ENCODE measurements at places on chromosomes 1 and 21.

- no peak for DNase-seq
Observed at GRCh38 chr21:29254550-29254949, 44.2 kb upstream of the BACH1 start.

DNA sequence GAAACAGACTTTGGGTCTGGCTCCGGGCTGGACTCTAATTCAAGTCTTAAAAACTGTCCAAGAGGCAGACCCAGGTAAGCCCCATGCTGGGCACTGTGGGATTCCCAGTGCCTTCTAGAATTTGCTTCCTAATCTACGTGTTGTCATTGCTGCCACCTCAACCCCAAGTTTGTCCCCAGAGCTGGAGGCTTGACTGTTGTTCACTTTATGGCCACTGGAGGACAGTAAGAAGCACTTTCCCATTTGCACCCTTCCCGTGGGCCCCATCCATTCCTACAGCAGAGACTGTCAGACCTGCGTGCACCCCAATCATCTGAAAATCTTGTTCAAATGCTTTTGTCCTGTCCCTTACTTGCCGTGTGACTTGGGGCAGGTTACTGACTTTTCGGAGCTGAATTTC lies 29.4 kb upstream of the VASH2 start:
- no peak for DNase-seq

GRCh38 chr1:63119575-63120155 lies 202.7 kb upstream of the FOXD3 start:
- DNase-seq = no peak

GRCh38 chr1:12587981-12588640 lies 29.9 kb downstream of the DHRS3 start:
- no peak for DNase-seq

GRCh38 chr1:2229911-2230731 lies 2.0 kb downstream of the SKI start:
- DNase-seq = no peak

DNA sequence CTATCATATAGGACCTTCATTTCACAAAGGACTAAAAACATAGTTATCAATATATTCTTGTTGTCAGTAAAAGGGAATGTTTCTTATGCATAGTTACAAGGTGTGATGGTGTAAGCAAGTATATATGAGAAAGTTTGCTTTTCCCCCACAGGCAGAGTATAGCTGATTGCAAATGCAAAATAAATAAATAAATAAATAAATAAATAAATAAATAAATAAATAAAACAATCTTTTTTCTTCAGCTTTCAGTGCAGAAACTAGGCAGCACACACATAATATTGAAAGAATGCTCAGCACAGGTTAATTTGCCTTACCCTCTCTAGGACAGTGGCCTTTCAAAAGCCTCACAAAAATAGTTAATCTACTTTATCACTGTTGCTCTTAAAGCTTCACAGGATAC lies 138.8 kb downstream of the BRINP3 start:
- DNase-seq = no peak

DNA sequence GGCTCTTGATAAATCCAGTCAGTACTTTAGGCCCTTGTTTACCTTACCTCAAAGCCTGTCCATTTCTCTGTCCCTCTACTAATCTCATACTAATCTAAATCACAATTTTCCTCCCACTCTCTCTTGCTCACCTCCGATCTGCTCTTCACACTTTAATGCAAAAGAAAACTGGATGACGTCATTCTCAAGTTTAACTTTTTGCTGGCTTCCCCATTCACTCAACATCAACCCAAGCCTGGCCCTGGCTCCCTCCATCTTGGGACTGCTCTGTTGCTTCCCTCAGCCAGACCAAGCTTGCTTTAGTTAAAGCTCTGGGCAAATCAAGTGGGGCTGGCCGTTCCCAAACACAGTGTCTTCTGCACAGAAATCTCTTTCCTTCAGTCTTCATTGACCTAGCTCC lies 29.7 kb downstream of the COA6 start:
- no peak for DNase-seq

DNA sequence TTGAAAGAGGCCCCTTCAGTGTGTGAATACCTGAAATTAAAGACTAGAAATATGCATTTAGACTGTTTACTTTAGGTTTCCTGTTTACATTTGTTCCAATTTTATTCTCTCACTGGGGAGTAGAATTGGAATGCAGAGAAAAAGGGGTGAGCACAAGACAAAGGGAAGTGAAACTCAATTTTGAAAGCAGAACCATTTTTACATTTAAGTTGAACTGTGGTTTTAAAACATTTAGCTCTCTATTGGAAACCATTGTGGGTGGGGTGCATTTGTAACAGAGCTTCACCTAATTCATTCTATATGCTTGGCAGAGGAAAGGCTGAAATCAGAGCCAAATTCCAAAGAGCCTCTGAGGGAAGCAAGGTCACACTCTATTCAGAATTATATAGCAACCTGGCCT lies 235.3 kb upstream of the C1orf105 start:
- no peak for DNase-seq

GRCh38 chr1:8217011-8217711 lies 100.8 kb upstream of the SLC45A1 start:
- DNase-seq = no peak

DNA sequence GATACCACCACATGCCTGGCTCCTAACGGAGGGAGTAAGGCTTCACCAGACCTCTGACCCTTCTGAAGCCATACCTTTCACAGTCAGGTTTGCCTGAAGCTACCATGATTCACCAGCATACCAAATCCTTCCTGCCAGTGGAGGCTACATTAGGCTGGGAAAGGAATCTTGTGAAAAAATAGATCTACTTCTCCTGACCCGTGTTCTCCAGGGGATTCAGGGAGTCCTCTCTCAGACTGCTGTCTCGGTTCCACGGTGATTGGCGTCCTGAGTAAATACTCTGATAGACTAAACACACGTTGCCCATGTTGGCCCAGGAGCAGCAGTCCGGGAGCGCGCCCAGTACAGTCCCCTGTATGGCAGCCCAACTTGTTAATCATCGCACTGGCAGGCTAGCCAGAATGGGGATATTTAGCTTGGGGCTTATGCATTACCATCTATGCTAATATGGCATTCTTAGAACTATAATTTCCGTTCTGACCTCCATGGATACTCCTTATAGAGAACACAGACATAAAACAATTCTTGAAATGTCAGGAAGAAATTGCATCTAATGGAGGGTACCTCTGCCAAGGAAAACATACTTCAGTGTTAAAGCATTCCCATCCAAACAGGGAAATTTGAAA lies 173.2 kb downstream of the ROR1 start:
- no peak for DNase-seq

GRCh38 chr21:46667741-46668380 lies 32.4 kb downstream of the PRMT2 start:
- peak; percentile 69 for DNase-seq

GRCh38 chr1:214377485-214377884 lies 96.5 kb downstream of the SMYD2 start:
- no peak for DNase-seq

DNA sequence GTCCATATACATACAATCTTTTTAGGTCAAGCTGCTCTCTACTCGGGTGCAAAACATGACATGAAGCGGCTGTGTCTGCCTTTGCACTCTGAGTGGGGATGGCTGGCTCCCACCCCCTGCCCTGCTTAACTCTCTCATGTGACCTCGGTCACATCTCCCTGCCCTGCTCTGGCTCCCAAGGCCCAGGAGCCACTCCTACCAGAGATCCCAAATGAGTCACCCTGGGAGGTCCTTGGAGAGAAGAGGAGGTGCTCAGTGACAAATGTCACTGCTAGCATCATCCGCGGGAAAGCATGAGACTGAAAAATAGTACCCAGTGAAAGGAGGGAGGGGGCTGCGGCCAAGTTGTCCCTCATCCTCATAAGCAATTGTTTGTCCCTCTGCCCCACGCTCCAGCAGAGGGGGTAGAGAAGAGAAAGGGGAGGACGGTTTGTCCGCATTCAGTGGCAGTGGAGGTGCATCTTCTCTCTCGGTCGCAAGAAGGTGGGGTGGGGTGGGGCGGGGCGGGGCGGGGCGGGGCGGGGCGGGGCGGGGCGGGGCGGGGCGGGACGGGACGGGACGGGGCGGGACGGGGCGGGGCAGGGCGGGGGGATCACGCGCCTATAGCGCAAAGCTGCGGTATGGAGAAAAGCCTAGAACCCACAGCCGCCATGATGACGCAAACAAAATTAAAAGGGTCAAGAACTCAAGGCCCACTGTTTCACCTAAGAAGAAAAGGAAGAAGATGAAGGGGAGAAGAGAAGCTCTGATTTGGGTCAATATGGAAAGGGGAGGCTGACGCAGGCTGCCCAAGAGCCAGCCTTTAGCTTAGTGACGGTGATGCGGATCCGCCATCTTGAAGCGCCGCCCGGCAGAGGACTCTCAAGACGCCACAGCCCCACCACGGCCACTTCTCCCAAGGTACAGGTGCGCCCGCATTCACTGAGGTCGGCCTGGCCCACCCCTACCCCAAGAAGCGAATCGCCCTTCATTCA lies 66.2 kb downstream of the CD46 start:
- DNase-seq = no peak

GRCh38 chr1:60274422-60275290 lies 201.1 kb upstream of the C1orf87 start:
- no peak for DNase-seq
